ENCODE measurements at places on chromosomes 1 and 21.

DNA sequence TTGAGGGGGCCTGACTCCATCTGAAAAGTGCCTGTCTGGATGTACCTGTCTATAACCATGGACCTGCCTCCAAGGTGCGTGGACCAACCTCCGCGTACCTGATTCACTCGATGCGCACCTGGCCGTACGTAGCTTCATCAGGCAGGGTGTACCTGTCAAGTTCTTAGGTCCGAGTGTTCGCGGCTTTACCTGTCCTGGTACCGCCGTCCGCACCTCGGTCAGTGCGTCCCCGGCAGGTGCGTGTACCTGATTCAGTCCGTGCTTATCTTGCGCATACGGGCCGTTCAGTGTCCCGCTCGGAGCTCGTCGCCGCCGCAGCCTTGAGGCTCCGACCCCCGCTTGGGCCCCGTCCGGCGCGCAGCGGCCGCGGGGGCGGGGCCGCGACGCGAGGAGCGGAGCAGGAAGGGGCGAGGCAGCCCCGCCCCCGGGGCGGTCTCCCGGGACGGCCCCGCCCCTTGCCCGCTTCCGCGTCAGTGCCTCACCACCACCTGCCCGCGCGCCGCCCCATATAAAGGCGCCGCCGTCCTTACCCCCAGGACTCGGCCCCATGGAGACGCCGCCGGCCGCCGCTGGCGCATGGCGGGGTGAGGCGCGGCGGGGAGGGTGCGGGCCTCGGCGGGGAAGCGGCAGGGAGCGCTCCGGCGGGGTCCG lies at the start of gene ZC3H12A:
Gene ZC3H12A, plus strand, starts transcription at position 535 of the 651 bp plus-strand sequence. CDS start 917 bp downstream, outside the sequence.
- DNase-seq, result peak; percentile 79

GRCh38 chr1:17101261-17101660 lies 18.0 kb downstream of the PADI2 start:
- no peak for DNase-seq

- no peak for DNase-seq
Measured at GRCh38 chr1:208499601-208500000, 255.4 kb upstream of the PLXNA2 start.

DNA sequence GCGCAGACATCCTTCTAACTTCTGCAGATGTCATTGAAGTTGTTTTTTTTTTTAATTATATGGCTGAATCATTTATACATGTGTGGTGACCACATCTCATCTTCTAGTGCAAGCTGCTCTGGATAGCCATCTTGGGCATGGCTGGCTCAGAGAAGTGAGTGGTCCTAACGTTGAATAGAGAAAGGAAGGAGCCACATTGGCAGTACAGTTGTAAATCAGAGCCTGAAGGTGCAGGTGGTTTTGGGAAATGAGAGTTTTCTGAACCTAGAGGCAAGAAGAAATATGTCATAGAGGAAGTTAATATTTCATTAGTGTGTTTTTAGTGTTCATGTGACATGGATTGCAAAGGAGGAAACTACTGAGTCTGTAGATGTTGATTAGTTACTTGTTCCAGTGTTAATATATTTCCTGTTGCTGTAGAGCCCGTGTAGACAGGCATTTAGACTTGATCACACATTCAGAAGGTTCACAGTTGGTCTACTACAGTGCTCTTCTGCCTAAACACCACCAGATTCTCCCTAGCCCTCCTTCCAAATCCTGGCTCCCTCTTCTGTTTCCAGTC lies 163.7 kb downstream of the ROR1 start:
- DNase-seq, result no peak

DNA sequence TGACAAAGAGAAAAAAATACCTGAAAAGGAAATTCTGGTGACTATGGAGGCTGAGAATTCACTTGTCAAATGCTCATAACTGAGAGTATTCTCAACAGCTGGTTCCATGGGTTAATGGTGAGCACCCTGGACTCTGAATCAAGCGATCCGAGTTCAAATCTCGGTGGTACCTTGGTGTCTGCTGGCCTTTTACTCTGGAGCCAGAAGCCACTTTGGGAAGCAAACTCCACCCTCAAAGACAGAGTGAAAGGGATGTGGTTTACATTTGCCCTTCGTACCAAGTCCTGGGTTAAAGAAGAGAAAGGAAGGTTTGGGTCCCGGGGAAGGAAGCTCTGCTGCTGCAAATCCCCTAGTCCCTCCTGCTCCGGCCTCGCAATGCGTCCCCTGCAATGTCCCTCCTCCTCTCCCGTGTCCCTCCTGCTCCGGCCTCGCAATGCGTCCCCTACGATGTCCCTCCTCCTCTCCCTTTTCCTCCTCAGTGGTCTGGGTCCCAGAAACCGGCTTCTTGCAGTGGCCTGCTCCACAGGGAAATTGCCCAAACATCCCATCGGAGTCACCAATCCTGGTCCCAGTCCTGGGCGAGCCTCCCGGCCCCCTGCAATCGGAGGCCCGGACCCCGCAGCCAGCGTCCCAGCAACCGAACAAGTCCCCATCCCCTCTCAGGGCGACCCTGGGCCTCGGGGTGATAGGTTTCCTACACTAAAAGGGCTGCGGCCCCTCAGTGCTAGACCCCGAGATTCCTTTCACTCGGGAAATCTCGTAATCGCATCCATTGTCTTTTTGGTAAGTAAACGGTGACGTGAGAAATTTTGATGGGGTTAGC lies 129.4 kb downstream of the PPIAL4G start:
- no peak for DNase-seq

DNA sequence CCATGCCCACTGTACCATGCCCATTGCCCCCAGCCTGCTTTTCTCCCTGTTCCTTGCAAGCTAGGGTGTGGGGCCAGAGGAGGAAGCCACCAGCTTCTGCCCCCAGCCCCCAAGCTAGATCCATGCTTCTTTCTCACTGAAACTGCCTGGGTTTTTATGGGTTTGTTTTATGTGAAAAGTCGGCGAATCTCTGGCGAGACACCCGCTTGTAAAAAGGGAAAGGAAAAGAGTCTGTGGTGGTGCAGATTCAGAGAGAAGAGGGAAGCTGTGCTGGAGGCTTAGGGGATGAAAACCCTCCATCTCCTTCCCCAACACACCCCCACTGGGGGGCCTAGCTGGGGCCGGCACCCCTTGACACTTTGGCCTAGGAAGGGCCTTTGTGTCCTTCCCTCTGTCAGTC lies 26.2 kb downstream of the GRHL3 start:
- DNase-seq, result no peak

DNA sequence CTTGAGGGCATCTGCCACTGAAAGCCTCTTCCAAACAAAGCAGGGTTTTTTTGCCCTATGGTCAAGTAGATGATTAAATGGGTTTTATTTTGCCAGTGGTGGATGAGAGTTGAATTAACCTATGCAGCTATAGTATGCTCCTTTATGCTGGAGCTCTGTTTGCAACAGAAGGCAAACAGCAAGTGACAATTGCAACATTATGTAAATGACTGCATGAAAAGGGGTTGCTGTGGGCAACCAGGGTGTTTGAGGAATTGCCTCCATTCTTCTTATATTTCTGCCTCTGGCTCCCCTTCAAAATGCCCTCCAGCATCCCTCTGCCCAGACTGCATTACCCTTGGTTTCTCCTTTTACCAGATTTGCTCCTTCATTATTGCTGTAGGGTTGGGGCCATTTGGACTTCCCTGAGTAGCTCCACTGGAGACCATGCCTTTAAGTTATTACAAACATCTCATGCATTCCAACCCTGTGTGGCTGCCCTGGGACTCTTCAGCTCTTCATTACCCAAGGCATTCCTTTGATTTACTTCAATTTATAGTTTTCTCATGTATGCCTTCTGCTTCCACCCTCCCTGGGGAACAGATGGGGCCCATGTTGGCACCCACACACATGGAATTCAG lies 398.4 kb downstream of the PRDM2 start:
- DNase-seq, result no peak

- no peak for DNase-seq
Measured at GRCh38 chr1:238501290-238501689, 610.6 kb upstream of the ZP4 start.

DNA sequence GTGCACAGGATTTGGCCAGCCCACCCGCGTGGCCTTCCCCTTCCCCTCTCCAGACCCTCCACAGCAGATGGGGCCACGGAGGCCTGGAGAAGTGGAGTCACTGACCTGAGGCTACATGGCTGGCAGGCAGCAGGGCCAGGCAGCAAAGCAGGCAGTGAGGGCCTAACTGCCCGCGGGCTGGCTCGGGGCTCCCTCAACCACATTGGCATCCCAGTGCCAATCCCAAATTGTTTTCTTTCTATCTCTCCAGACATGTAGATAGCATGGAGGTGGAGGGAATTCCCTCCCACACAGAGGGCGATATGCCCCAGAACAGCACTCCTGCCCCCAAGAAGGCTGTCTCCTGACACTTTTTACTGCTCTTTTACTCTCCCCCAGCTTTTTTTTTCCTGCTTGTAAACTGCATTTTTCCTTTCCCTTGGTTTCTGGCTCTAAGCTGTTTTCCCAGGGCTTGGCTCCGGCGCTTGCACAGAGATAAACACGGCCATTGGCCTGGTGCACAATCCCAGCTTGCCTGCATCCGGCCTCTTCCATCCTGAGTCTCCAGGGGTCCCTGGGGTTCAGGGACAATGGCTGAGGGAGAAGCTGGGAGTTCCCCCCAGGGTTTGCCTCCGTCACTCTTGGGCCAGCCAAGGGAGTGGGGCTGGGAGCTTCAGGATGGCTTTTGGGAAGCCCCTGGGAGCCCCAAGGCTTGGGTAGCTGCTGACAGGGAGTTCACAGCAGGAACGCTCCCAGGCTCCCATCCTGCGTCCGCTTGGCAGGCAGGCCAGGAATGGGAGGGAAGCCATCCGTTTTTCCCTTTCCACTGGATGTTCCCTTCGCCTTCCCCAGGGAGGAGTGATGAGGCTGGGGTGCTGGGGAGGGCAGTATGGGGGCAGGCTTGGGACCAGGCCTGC lies 7.0 kb downstream of the EPHX1 start:
- no peak for DNase-seq

DNA sequence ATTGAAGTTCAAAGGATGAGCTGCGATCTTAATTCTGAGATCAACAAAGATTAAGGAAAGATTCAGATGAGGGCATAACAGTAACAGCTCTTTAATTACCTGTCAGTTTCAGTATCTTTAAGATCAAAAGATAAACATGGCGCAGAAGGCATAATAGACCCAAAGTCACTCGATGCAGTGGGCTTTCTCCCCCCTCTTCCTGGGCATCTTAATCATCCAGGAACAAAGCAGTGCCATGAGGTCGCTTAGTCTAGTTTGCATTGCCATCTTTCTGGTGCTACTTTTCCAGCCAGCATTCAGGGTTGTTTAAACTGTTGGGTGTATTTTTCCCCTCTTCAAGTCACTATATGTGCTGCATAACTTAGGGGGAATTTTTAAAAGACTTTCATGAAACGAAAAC lies 72.3 kb downstream of the HUNK start:
- DNase-seq, result no peak

DNA sequence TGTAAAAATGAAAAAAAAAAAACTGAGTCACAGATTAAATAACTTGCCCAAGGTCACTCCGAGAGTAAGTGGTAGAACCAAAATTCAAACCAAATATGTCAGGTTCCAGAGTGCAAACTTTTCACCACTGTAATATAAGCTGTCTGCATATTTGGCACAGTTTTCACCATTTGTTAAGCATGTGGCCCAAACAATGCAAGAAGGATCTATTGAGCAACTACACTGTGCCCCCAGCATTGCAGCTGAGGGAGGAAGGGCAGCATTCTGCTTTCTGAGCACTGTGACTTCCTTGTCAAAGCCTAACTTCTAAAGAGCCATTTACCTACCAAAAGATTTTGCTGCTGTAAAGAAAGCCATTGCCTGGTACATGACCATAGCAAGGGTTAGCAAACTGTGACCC lies 133.4 kb downstream of the SYT2 start:
- DNase-seq, result no peak

DNA sequence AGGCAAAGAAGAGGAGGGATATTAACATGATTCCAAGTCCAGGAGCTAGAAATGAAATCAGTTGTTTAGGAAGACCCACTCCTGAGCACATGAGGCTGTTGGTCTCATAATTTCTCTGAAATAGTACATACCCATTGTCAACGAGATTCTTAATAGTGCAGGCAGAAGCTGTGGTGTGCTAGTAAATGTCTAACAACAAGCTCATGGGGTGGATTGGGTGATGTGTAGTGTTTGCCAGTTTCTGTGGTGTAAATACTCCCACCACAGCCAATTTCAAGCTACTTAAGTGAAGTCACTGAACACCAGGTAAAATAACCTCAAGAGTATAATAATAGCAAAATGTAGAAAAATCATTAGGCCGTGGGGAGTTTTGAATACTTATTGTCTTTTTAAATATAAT lies 42.0 kb downstream of the SYF2 start:
- no peak for DNase-seq

DNA sequence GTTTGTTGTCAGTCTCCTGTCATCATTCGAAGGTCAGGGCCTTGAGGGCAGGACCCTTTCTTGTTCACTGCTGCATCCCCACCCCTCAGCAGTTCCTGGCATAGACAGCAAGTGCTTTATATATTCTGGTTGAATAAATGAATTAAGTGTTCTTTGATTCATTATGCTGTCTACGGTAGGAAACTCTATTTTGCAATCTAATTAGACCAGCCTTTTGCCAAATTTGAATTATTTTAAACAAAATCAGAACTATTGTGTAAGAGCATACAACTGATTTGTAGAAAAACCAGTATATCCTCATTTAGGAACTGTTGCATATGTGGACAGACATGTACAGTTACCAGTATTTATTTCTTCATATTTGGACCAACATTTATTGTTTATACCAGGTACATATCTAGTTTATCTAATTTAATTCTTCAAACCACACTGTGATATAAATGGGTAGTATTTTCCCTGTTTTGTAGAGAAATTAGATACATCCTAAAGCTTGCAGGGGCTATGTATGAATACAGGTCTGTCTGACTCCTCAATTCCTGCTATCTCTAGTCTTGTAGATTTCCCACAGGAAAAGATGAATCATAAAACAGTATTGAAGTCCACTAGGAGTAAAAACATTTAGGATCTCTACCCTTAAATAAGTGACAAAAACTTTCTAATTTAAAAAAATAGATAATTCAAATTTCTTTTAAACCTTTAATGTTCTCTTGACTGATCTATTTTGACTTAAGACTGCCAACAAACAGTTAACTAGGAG lies 10.4 kb downstream of the MGST3 start:
- DNase-seq, result no peak

GRCh38 chr1:27658951-27659496 lies 13.0 kb downstream of the IFI6 start:
- no peak for DNase-seq

DNA sequence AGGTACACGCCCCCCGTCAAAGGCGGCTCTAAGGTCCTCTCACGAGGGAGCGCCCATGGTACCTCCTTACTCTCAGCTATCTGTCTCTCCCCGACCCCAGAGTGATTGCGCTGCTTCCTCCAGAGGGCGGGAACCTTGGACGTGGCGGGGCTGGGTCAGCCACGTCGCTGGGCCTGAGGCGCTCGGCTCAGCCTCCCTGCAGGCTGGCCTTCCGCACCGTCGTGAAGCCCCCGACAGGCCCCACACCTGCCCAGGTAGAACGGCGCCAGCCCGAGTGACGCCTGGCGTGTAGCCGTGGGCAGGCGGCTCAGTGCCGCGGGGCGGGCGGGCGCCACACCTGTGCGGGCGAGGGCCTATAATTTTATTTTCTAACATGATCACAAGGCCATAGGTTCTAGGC lies 122.2 kb upstream of the BEND5 start:
- DNase-seq, result no peak

- DNase-seq, result no peak
Measured at GRCh38 chr1:116218922-116219321, 107.7 kb downstream of the MAB21L3 start.

- DNase-seq, result no peak
Measured at GRCh38 chr1:50420689-50421365, 2.4 kb downstream of the DMRTA2 start.

- peak; percentile 95 for DNase-seq
Measured at GRCh38 chr1:155172732-155173477, at the start of gene KRTCAP2. TSS of gene KRTCAP2 (minus strand) at chr1:155173304. CDS start at chr1:155173224, 80 bp downstream.

- DNase-seq, result no peak
Measured at GRCh38 chr1:14975119-14975518, 178.4 kb upstream of the TMEM51 start.

- no peak for DNase-seq
Measured at GRCh38 chr1:75083223-75083622, 51.0 kb upstream of the LHX8 start.
